HuH-7.5 (cell line): ENCODE measurements at places on chromosomes 12 and 14.

DNA sequence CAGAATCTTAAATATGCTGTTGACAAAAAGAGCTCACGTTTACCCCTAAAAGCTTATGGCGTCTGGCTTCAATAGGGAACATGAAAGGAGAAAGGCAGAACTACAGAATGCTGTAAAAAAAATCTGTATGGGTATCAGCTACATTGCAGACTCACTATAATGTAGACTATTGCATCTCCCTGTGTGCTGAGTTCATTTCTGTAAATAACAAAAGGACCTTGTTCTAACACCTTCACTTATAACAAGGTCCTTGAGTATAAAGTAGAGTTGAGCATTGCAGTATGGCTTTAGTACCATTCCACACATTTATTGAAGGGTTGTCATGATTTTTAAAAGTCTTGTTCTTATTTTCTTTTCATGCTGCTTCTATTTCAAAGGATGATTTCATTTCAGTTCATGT lies 165.3 kb downstream of the NPAS3 start:
- no peak for DNase-seq

DNA sequence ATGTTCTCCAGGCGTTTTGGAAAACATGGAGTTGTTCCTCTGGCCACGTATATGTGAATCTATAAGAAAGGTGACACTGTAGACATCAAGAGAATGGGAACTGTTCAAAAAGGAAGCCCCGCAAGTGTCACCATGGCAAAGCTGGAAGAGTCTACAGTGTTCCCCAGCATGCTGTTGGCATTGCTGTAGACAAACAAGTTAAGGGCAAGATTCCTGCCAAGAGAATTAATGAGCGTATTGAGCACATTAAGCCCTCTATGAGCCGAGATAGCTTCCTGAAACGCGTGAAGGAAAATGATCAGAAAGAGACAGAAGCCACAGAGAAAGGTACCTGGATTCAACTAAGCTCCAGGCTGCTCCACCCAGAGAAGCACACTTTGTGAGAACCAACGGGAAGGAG lies 92.5 kb upstream of the EIF5 start:
- no peak for DNase-seq

DNA sequence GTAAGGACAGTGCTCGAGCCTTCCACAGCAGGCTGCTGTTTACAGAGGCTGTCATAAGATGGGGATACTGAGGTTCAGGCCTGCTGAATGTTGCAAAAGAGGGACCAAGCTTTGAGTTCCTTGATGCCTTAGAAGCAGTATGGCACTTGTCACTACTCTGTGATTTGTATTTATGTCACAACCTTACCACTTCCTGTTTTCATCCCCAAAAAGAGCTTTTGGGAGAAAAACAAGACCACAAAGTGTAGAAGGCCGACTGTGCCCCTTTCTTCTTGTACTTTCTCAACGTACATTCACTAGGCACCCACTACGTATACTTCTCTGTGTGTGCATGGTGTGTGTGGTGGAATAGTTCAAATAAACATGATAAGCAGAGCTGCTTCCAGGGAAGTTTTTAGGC lies 90.1 kb downstream of the DRAM1 start:
- DNase-seq, result no peak

- DNase-seq, result peak; percentile 50
These were observed 225.6 kb upstream of the CRY1 start for GRCh38 chr12:107318806-107319532.

DNA sequence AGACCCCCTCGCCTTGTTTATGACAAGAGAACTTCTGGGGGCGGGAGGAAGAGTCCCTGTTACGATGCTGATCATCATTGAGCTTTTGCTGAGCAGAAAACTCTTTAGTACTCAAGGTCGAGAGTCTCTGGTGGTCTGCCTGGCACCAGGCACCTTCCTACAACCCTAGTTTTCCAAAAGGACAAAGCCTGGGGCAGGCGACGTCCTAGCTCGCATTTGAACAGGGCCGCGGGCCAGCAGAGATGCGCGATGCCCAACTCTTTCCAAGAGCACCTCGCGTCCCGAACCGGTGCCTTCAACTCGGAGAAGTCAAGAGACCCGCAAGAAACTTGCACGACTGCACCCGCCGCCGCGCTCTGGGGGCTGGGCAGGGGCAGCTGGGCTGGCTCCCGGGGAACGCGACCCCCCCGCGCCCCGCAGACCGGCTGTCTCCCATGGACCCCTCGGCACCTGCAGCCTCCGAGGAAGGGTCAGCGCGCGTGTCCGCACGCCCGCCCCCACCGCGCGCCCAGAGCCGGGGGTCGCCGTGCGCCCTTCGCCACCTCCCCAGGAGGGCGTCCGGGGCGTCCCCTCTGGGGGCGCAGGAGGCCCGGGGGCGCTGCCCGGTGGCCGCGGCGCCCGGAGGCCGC lies 377 bp upstream of the BCL7A start:
- DNase-seq, result no peak

- no peak for DNase-seq
These were observed 23.3 kb downstream of the PAPOLA start for GRCh38 chr14:96525452-96525851.

DNA sequence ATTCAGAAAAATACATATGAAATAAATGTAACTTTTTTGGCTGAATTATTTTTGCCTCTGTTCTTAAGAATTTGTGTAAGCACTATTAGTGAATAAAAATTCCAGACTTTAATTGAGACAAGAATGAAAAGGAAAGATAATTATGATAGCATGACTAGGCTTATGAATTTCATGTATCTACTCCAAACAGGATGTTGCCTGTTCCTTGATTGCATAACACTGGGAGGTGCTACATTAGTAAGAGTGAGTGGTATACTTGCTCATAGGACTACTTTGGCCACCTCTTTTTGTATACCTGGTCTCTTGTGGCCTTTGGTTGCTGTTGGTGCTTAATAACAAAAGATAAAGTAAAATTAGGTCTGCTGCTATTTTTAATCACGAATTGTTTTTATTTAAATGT lies 112.8 kb downstream of the NAV3 start:
- DNase-seq, result no peak

DNA sequence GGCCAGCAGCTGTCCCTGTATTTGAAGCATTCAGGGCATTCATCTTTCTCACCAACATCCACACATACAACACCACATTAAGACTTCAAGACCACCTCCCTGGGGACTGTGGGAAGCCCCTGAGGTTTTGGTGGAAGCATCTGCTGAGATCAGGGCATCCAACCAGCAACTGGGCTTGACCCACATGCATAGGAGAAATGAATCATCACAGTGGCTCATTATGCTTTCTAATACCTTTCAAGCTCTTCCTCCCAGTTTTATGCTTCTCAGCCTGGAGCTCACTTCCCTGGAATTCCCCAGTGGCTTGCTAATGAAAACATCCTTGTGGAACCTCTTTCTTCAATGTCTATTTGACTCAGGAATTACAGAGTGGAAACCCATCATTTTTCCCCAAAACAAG lies 21.4 kb upstream of the CMKLR1 start:
- DNase-seq, result no peak

- DNase-seq, result no peak
These were observed 4.3 kb downstream of the NIN start for GRCh38 chr14:50826681-50827080.

DNA sequence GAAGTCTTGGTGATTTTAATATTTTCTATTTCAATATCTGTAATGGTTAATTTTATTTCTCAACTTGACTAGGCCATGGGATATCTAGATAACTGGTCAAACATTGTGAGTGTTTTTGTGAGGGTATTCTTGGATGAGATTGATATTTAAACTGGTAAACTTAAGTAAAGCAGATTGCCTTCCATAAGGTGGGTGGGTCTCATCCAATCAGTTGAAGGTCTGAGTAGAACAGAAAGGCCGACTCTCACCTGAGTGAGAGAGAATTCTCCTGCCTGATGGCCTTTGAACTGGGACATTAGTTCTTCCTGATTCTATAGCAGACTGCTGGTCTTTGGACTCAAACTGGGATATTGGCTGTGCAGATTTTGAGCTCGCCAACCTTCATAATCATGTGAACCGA lies 36.3 kb downstream of the OTOGL start:
- DNase-seq, result no peak

DNA sequence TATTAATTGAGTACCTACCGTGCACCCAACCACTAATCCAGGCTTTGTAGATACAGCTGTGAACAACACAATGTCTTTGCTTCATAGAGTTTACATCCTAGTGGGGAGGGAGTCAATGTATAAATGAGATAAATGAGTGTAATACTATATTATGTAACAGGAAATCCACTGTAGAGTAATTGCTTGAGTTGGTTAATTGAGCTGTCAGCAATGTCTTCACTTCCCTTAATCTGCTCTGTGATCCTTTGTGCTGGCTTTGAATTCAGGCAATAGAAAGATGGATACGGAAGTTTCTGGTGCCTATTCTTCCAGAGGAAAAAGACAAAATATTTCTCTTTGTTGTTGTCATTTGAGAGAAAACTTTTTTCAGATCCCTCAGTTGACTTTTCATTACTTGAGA lies 104.0 kb upstream of the SLC16A7 start:
- no peak for DNase-seq

DNA sequence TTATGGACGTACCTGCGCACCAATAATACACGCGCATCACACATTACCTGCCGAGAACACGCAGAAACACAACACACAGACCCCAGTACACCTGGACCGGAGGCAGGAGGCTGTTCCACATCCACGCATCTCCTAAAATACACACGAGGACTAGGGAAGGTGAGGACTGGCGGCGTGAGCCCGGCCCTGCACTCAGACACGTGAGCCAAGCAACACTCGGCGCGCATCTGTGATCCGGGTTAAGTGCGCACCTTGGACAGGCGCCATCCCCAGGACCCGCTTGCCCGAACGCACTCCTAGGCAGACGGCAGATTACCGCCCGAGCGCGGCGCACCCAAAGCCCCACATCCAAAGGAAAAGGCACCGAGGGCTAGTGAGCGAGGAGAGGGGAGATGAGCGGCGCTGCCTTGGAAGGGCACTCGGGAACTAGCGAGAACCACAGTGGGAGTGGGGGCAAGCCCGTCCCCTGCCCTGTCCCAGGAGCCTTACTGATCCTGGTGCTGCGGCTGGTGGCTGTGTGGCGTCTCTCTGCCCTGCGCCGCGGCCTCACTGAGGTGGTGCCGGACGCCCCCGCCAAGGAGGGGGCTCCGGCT lies 417 bp downstream of the GLS2 start:
- no peak for DNase-seq

- DNase-seq, result no peak
These were observed 95.4 kb downstream of the KCNK10 start for GRCh38 chr14:88227693-88228092.

GRCh38 chr14:75989134-75989533 lies 3.6 kb downstream of the IFT43 start:
- DNase-seq, result no peak

- DNase-seq, result peak; percentile 22
These were observed 119.9 kb upstream of the MGAT4C start for GRCh38 chr12:86376052-86376451.

GRCh38 chr12:125050446-125050845 lies 14.8 kb upstream of the AACS start:
- DNase-seq, result no peak

GRCh38 chr14:98252820-98253219 lies 1019.2 kb downstream of the BCL11B start:
- no peak for DNase-seq

DNA sequence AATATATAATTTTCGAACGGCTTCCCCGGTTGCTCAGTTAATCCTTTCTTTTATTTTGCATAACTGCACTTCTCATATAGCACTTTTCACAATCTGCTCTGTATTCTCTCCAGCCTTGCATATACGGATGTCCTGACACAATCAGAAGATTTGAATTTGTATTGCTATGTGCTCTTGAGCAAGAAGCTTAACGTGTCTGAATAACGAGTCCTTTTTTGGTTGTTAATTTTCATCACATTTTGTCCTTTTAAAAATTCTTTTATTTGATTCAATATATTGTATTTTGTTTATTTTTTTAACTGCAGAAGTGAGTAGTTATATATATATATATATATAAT lies 17.6 kb downstream of the A2M start:
- DNase-seq, result no peak

DNA sequence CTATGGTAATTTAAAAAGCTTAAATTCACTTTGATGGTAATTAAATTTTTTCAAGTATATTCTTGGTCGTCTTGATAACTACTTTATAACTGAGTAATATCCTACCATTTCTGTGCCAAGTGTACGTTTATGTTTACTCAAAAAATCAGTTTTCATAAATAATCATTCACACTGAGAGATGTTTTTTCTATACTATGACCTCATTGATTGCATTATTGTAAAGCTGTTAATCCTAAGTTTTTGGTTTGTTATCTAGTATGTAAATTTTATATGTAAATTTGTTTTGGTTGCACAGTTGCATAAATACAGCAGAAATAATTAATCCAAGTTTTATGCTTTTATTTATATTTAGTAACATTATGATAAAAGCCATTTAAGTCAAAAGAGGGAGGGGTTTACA lies 196.4 kb upstream of the PRICKLE1 start:
- no peak for DNase-seq

GRCh38 chr12:109815757-109816617 lies 17.2 kb downstream of the TRPV4 start:
- DNase-seq, result no peak

DNA sequence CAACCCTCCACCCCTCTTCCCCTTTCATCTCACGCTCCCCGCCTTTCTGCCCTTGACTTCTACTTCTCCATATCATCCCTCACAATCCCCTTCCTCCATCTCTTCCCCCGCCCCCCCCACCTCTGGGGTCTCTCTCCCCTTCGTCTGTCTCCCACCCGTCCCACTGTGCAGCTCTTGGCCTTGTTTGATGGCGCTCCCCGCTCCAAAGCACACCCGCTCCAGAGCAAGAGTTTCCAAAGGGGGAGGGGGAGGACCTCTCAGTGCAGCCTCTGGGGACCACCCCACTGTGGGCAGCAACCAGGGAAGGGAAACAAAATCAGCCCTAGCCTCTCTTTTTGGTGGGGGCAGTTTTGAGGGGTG lies 774 bp downstream of the CHGA start:
- no peak for DNase-seq

DNA sequence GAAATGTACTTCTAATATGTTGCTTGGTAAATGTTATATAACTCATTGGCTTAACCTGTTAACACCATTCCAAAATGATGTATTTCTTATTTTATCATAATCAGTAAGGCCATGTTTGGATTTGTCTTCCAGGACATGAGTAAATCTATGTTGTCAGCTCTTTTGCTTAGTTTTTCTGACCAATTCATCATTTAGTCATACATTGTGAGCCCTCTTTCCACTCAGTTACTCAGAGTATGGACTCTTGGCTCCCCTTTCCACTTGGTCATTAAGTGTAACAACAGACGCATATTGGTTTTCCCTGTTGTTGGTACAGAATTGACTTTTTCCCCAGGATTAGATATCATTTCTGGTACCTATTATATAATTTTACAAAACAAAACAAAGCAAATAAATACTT lies 9.0 kb upstream of the CLEC4D start:
- DNase-seq, result no peak

GRCh38 chr12:115998119-115998633 lies 279.3 kb downstream of the MED13L start:
- no peak for DNase-seq

GRCh38 chr12:29088611-29089219 lies 60.4 kb upstream of the FAR2 start:
- DNase-seq, result no peak

DNA sequence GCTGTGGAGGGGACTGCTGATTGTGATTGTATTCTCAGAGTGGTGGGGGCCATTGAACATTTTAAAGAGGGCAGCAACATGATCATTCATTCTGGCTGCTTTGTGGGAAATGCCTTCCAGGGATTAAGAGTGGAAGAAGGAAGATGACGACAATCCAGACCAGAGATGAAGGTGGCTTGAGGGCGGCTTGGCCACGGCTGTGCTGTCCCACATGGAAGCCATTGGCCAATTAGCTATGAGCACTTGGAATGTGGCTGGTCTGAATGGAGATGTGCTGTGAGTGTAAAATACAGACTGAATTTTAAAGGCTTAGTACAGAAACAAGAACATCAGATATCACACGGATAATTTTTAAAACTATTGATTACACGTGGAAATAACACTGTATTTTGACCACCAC lies 19.2 kb upstream of the SLC10A1 start:
- DNase-seq, result no peak
